ENCODE measurements at places on chromosomes 12 and 14.

DNA sequence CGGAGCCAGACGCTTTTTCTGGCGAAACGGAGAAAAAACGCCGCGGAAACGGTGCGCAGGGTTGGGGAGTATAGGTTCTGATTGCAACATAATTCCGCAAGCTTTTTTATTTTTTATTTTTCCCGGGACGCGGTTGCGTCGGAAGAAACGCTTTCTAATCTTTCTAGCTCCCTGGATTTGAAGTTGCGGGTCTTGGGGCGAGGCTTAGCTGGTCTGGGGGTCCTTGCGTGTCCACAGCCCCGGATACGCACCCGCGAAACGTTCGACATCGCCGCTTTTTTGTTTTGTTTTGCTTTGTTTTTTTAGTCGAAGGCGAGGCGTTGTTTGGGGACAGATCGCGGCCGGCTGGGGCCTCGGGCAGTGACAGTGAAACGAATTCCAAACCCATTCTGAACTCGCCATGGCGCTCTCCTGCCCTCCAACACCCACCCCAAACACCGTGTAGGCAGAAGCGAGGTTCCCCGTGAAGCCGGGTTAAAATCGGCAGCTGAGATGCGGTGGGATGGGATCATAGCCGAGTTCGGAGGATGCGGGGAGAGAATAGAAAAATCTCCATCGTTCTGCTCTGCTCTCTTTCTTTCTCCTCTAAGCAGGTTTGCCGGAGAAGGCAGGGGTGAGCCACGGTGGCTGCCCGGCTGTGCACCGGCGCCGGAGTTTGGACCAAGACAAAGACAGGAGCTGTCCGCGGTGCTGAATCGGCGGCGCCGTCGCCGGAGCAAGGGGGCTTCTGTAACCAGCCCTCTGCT, 8.1 kb upstream of the LHX5 start:
- DNase-seq = no peak

DNA sequence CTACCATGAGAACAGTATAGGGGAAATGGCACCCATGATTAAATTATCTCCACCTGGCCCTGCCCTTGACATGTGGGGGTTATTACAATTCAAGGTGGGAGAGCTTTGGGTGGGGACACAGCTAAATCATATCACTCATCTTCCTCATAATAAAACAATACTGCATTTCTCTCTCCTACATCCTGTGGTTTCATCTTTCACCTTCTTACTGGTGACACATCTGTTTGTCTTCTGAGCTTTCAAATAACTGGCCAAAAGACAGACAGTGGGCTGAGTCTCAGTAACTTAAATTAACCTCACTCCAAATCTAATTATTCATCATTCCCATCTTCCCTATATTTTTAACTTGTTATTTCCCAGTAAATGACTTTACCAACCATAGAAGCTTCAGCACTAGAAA, 729.7 kb upstream of the USP15 start:
- DNase-seq = no peak

DNA sequence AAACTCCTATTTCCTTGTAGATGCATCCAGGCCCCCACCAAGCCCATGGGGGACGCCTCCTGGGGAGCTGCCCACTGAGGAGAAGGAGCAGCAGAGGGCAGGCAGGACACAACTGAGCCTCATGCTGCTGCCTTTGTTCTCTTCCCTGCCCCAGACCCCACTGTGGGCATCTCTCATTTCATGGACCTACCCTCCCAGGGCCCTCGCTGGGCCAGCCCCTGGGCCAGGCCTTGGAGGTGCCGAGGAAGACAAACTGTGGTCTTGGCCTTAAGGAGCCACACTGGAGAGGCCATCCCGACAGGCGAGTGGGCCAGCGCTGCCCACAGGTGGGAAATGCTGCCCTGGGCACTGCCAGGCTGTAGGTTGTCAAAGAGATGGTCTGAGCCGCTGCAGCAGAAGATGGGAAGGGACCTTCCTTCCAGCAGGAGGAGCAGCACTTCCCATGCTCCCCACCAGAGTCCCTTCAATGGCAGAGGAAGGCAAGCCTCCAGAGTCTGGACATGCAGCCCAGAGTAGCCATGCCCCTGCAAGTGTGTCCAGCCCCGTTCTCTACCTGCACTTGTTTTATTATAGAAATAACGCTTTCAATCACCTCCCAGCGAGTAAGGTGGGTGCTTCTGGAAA, 147.4 kb downstream of the BCL11B start:
- no peak for DNase-seq

GRCh38 chr14:64691376-64691775, 12.8 kb upstream of the PLEKHG3 start:
- DNase-seq = no peak

DNA sequence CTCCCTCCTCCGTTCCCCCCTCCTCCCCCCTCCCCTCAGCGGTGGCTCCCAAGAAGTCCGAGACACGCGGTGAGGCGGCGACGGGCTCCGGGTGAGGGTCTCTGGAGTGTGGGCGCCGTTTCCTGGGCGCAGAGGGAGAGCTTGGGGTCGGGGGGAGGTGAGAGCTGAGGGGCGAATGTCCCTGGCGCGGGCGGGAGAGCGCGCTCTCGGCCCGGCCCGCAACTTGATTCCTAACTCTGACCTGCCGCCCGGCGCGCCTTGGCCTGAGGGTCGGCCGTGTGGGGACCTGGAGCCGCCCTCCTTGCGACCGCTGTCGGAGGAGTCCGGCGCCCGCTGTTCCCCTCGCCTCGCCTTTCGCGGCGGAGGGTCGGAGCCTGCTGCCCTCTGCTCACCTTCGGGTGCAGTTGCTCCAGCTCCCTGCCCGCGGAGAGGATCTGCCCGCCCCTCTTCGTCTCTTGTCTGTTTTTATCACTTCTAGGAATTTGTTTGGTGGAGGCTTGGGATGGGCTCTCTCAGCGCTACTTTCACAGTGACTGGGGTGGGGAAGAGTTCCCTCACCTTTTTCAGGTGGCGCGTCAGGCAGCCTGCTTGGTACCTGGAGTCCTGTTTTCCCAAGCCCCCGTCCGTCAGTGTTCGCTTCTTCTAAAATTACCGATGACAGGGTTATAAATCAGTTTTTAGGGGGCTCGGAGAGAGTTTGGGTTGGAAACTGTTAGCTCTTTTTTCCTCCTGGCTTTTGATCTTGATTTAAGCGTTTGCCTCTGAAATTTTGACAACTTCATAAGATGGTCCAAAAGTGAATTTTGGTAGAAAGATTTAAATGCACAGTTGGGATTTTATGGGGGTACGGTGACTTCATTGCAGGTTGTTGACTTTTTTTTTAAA, 495 bp downstream of the ADIPOR2 start:
- DNase-seq = peak; percentile 54

DNA sequence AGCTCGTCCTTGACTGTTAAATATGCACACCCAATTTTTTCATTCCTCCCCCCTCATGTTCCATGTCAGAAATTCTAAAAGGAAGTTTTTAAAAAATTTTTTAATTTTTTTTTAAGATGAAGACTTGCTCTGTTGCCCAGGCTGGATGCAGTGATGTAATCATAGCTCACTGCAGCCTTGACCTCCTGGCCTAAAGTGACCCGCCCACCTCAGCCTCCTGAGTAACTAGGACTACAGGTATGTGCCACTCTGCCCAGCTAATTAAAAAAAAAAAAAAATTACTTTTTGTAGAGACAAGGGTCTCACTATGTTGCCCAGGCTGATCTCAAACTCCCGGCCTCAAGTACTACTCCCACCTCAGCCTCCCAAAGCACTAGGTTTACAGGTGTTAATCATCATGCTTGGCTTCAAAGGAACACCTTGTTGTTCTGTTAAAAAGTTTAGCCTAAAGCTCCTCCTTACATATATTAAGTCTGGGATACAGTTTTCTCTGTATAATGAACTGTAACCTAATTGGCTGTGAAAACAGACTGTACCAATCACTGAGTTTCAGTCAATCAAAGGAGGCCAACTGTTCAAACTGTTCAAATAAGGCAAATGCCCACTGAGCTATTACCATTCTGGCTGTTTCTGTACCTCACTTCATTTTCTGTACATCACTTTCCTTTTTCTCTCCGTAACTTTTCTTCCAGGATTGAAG, 17.8 kb downstream of the SDR9C7 start:
- DNase-seq = no peak

- peak; percentile 94 for DNase-seq
Measured at GRCh38 chr14:84006643-84007155, 1523.2 kb upstream of the FLRT2 start.

DNA sequence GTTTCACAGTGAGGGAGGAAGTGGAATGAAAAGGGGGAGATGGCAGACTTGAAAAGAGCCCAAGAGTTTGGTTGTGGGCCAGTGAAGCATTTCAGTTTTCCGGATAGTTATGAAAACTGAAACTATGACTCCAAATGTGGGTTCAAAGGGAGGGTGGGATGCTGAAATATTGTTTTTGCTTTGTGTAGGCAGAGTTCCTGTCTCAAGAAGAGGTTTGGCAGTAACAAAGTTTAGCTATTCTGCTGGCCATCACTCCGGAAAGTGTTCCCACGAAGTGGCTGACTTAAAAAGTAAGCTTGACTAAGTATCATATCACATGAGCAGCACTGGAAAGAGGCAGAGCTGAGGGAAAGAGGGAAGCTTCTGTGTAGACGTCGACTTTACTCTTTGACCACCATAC, 85.2 kb downstream of the CAND1 start:
- DNase-seq = no peak

DNA sequence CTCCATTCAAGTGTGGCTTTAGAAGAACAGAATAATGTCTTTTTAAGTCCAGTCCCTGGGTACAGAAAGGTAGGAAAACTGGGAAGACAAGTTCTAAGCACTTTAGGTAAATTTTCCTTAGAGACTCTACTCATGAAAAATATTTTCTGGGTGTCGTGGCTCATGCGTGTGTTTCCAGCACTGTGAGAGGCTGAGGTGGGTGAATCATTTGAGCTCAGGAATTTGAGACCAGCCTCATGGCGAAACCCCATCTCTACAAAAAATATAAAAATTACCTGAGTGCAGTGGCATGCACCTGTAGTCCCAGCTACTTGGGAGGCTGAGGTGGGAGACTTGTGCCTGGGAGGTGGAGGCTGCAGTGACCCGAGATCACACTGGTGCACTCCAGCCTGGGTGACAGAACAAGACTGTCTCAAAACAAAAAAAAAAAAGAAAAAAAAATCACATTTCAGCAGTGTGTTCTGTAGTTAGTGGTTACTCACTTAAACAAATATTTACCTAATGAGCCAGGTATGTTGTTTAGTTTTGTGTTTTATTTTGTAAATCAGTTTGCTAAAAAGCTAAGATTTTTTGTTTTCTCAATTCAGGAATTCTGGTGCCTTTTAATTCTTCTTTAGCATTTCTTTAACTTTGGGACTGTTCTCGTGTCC, 52.3 kb upstream of the RD3L start:
- no peak for DNase-seq

DNA sequence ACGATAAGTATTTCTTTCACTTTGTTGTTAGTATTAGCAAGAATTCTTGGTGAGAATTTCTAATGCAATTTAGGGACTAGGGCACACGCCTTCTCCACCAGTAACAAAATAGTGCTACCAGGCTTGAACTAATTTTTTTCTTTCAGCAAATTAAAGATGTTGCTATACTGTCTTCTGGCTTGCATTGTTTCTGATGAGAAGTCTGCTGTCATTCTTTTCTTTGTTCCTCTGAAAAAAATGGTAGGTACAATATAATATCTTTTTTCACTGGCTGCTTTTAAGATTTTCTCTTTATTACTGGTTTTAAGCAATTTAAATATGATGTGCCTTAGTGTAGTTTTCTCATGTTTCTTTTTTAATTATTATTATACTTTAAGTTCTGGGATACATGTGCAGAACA, 171.2 kb downstream of the PCNX1 start:
- no peak for DNase-seq

- DNase-seq = peak; percentile 86
Measured at GRCh38 chr12:33439587-33440011, at the start of gene SYT10. Gene SYT10, minus strand, starts transcription at chr12:33439819. Its CDS starts 297 bp downstream, at chr12:33439522.

- no peak for DNase-seq
Measured at GRCh38 chr12:132171968-132172521, 27.8 kb downstream of the NOC4L start.

DNA sequence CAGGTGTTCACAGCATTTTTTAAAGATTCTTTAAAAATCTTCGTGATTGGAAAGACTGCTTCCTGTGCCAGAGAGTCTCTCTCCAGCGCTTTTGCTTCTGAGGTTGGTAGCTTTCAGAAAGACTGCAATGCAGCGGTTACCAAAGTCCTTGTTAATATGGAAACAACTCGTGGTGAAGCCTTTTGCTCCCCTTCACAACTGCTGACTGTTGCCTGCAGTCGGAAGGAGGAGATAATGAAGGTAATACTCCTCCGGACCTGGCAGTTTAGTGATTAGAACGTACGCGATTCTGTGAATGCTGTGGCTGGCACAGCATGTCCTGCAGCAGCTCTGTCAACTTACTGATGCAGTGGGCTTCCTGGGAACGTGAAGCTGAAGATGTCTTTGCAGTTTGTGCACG, 50.9 kb downstream of the TRAF3 start:
- peak; percentile 27 for DNase-seq

GRCh38 chr12:121781998-121782979, 11.2 kb downstream of the RHOF start:
- DNase-seq = peak; percentile 40

DNA sequence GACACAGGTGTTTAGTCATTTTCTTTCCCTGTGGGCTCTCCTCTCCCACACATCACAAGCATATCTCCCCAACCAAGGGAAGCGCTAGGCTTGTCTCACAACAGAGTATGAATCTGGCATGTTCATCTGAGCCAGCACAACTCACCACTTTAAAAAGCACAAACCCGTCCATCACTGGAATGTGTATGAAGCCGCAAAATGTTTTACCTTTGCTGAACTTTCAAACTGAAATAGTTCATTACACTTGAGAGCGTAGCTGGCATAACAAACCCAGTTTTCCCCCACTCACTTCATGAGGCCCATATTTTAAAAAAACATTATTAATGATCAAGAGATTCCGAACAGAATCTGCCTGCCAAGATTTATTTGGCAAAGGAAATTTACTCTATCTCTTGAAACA, 15.8 kb downstream of the NID2 start:
- no peak for DNase-seq

DNA sequence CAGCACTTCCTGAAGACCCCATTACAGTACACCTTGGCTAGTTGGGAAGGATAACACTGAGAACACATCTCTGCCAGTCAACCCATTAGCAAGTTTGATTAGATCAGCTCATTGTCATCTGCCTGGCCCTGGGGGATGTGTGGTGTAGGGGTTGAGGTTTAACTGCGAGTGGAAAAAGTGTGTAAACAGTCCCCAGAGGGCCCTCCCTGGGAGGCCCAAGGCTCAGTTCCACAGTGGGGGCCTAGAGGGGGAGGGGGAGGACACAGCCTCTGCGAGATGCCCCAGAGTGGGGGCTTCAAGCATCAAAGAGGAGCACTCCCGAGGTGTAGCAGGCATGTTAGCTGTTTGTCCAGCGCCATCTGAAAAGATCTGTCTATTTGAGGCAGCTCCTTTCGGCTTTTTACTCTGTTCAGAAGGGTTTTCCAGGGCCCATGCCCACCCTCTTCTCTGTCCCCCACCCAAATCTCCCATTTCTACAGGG, 344 bp downstream of the LPAR5 start:
- no peak for DNase-seq

- no peak for DNase-seq
Measured at GRCh38 chr12:1047898-1048660, 57.1 kb downstream of the ERC1 start.

GRCh38 chr12:92504594-92504981, 198.2 kb upstream of the PLEKHG7 start:
- no peak for DNase-seq

- DNase-seq = no peak
Measured at GRCh38 chr14:72666610-72667009, 227.3 kb downstream of the DPF3 start.

- no peak for DNase-seq
Measured at GRCh38 chr14:100577321-100577985, 9.8 kb downstream of the BEGAIN start.

Measured in NCI-H345 (cell line).